ENCODE measurements at places on chromosomes 2 and 18.

DNA sequence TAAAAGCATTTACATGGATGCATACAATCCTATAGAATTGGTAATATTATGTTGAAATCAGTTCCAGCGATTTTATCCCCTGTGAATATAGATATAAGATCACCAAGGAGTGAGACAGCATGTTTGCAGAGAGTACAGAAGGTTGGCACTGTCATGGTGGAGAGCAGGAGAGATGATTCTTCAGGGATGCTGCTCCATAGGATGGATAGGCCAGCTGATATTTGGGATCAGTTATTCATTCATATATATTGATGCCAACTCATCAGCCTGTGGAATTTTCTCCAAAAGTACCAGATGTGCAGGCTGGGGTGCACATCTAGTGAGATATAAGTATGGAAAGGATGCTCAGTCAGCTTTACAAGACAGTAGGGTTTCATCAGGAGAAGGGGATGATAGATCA lies 139.9 kb downstream of the IKZF2 start:
- DNase-seq = no peak

DNA sequence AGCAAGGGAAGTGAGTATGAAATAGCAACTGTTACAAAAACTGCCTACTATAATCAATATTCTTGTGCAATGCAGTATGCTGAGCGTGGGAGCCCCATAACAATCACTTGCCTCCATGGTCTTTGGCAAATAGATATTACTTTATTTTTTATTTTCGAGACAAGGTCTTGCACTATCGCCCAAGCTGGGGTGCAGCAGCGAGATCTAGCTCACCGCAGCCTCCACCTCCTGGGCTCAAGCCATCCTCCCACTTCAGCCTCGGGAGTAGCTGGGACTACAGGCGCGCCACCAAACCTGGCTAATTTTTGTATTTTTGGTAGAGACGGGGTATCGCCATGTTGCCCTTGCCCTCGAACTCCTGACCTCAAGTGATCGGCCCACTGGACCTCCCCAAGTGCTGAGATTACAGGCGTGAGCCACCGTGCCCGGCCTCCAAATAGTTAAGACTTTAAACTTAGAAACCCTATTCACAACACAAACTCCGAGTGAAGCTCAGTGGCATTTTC lies 1.2 kb upstream of the CCNT2 start:
- no peak for DNase-seq

- no peak for DNase-seq
Measured at GRCh38 chr18:9619990-9620389, 5.6 kb upstream of the PPP4R1 start.

DNA sequence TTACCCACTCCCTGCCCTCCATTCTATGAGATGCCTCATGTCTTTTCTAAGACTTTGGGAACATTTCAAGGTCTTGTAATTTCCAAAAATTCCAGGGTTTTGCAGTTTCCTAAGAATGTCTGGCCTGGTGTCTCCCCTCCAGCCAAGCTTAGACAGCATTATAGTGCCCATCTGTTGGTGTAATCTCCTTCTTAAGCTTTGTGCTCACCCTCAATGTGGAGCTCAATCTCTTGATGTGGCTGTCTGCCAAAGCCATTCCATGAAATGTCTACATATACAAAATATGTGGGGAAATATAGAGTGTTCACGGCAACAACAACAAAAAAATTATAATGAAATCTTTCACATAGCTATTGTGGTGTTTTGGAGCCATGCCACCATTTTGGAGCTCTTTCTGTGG lies 558.4 kb downstream of the PIK3C3 start:
- no peak for DNase-seq

GRCh38 chr2:173307293-173307692 lies 47.4 kb upstream of the CDCA7 start:
- no peak for DNase-seq

DNA sequence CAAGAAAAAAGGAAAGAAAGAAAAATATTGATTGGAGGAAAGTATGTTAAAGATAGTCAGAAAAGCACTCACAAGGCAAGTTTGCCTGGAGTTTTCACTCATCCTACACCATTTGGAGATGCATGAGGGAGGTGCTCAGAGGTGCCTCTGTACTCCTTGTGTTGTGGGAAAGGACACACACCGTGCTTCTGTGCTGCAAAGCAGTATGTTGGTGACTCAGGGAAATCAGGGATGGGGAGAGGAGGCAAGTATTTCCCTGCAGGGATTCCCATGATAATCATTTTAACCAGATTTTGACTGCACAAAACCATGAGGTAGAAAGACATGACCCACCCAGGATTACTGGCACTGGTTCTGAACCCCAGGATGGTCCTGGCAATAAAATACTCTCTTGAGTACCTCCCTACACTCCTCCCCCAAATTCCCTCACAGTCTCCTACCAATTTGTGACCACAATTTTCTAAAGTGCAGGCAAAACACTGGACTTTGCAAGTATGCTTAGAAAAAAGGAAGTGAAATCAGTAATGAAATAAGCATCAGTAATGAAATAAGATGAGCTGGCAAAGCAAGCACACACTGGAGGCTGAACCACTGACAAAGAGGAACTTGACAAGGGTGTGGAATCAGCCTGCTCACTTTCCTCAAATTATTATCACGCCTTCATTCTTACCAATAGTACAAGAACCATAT lies 155.5 kb upstream of the ACVR2A start:
- no peak for DNase-seq

- DNase-seq = peak; percentile 56
Measured at GRCh38 chr18:3062798-3063680, 50.1 kb upstream of the LPIN2 start.

DNA sequence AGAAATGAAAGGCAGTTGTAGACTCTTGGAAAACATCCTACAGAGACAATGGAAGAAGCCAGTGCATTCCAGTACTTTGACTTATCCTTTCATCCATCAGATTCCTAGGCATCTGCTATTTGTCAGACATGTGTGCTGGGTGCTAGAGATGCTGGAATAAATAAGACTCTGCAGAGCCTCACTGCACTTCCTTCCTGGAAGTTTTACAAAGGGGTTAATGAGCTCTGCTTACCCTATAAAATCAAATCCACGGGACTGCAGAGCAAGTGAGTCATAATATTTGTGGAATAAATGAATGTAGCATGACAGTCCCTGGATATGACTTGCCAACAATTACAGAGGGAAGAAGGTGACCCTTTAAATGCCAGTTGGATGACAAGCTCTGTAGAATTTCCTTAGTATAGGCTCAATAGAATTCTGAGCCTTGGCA lies 52.7 kb upstream of the NPAS2 start:
- DNase-seq = no peak

DNA sequence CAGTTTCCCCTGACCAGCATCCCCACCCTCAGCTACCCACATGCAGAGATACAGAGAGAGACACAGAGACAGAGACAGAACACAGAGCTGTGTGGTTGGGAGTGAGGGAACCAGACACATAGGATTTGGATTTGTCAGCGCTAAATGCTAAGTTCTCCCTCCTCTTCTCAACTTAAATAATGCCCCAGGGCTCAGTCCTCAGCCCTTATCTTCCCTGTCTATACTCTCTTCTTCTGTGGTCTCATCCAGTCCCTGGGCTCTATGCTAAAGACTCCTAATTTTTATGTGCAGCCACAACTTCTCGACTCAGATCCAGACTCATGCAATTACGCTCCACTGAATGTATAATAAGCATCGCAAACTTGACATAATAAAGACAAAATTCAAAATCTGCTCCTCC lies 47.1 kb downstream of the COLEC12 start:
- DNase-seq = no peak

DNA sequence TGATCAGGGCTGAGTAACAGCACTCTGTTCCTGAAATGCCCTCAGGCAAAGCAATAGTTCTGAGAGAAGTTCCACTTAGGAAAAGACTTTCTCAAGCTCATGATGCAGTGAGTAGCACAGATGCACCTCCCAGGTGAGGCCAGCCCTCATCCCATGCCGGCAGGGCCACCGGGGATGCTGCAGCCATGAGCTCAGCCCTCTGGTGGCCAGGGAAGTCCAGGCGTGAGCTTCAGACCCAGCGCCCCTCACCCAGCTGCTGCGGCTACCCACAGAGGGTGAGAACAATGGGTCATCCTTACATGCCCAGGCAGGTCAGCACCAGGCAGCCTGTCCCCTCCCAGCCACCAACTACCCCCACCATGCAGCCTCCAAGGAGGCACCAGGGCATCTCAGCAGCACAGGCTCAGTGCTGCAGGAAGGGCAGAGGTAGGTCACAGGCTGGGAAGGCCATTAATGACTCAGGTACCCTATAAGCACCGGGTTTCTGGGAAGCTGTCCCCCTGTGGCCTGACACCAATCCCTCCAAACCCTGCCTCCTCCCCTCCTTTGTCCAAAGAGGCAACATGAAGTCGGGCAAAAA lies 50.6 kb downstream of the TTC32 start:
- DNase-seq = no peak

GRCh38 chr18:24153397-24153796 lies 14.5 kb downstream of the CABYR start:
- no peak for DNase-seq

All from stimulated activated CD8-positive, alpha-beta memory T cell treated with anti-CD3 and anti-CD28 coated beads, Interleukin-2, amount 100 ng/mL, for 48 hours (primary cell).